ENCODE measurements at places on chromosomes 3 and 15.

- no peak for DNase-seq
These were observed 98.0 kb downstream of the DTWD1 start for GRCh38 chr15:49718846-49719245.

DNA sequence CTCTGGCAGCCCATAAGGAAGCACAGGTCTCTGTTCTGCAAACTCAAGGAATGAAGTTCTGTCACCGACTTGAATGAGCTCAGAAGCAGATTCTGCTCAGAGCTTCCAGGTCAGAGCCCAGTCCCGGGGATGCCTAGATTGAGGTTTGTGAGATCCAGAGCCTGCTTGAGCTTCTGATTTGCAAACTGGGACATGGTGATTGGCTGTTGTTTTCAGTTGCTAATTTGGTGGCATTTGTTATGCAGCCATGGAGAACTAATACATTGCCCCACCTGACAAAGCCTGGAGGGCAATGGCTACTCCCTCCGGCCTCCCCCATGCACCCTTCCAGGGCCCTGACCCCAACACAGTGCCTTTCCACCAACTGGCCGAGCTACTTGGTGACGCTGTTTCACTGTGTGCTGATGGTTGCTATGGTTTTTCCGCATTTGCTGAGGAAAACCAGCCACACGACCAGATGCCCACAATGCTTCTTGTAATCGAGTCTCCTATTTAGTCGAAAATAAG lies 379.5 kb upstream of the ATP10A start:
- DNase-seq, result no peak

GRCh38 chr3:18531662-18532061 lies 106.5 kb upstream of the SATB1 start:
- DNase-seq, result no peak

DNA sequence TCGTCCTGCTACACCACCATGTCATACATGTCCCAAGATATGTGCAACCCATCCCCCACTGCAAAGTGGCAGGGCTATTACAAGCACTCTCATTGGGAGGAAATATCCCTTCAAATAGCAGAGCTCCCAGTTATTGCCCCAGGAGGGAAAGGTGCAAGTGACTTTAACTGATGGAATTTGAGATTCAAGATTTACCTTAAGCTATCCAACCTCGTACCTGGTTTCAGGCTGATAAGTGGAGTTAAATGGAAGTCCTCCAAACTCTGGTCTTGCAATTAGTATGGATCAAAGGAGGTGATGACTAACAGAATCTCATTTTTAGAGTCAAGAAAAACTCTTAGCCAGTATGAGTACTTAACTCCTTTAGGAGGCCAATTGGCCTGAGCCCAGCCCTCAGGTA lies 2.1 kb downstream of the SLCO2A1 start:
- DNase-seq, result no peak

GRCh38 chr15:65088643-65089021 lies 12.1 kb downstream of the KBTBD13 start:
- no peak for DNase-seq

DNA sequence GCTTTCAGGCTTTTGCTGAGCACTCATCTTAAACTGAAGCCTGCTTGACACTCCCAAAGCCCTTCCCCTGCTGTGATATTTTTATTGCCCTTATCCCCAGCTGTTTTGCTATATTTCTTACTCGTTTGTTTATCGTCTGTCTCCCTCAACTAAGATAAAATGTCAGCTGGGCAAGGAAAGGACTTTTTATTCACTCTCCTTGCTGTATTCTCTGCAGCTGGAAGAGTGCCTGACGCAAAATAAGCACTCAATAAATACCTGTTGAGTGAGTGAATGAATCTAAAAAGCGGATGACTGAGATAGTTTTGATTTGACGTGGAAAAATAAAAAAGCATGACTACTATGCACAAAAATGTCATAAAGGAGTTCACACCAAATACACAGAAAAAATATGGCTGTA lies 84.8 kb upstream of the POMGNT2 start:
- no peak for DNase-seq

GRCh38 chr3:58528629-58529028 lies 8.4 kb downstream of the ACOX2 start:
- no peak for DNase-seq

GRCh38 chr3:31532587-31533168 lies at the start of gene STT3B:
Gene STT3B, plus strand, starts transcription at chr3:31532925. Its CDS starts 74 bp downstream, at chr3:31532999.
- no peak for DNase-seq

DNA sequence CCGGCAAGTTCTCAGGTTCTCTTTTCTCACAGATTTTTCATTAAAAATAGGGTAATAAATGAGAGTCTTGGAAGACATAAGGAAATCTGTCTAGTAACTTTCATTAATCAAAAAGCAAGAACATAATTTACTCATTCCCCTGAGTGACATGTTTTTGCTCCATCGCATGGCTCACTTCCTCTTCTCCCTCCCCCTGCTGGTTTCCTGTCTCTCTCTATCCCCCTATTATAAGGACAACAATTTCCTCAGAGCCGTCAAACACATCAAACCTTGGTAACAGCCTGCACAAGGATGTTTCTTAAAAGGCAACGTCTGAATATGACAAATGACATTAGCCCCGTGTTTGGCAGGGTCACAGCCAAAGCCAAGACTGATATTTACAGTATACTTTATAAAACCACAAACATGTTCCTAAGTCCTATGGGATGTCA lies 1149.6 kb downstream of the IGSF11 start:
- DNase-seq, result no peak

- no peak for DNase-seq
These were observed 14.1 kb downstream of the MDFIC2 start for GRCh38 chr3:70298385-70298784.

DNA sequence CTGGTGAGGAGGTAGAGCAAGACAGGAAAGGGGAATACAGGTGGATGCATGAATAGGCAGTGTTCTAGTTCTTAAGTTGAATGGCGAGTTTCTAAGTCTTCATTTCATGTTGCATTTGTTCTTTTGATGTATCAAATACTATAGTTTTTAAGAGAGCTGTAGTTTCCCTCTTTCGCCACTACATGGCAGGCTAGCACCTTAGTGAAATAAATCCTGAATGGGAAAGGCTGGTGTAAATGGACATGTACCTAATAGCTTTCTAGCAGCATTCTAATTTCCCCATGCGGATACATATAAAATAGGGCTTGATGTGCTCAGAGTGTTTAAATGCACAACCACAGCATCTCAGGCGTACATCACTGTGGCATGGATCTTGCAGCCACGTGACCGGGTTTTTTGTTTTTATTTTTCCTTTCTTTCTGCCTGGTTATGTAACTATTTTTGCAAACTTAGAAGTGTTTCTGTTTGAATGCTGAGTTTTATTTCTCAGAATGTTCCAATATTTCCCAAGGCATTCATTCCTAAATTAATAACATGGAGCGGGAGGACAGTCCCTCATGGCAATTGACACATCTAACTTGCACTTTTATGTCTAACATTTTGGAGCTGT lies 23.5 kb upstream of the CLN6 start:
- DNase-seq, result peak; percentile 56

DNA sequence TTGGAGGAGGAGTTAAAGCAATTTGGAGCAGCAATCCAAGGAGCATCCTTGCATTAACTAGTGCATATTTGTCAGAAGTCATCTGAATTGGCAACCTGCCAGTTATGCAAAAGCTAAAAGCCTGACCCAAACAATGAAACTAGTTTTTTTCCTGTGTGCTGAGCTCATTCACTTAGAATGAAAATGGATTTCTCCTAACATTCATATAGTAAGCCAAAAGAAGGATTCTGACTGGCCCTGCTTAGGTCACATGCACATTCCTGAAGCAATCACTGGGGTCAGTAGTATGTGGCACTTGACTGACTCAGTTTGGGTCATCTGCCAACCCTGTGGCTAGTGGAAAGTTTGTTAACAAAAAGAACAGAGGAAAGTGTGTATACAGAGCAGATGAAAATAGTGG lies 30.5 kb downstream of the OXSM start:
- DNase-seq, result no peak

- no peak for DNase-seq
These were observed 239.2 kb downstream of the GABRG3 start for GRCh38 chr15:27210176-27210575.

DNA sequence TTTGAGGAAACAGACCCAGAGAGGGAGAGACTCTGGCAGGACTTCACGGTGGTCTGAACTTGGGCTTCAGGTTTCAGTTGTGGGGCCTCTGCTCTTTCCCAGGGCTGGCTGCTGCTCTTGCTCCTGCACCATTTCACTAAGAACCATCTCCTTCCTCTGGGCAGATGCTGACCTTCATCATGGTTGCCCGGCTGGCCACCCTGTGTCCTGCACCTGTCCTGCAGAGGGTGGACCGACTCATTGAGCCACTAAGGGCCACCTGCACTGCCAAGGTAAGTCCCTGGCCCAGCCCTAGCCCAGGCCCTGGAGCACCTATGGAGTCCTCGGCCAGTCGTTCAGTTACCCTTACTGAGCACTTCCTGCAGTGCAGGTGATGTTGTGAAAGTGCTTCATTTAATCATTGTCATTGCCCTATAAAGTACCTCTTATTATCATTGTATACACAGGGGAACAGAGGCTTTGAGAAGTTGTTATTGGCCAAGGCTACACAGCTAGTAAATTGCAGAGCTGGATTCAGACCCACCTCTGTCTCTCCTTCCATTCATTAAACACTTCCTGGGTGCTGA lies 10.0 kb downstream of the RPL32 start:
- no peak for DNase-seq

DNA sequence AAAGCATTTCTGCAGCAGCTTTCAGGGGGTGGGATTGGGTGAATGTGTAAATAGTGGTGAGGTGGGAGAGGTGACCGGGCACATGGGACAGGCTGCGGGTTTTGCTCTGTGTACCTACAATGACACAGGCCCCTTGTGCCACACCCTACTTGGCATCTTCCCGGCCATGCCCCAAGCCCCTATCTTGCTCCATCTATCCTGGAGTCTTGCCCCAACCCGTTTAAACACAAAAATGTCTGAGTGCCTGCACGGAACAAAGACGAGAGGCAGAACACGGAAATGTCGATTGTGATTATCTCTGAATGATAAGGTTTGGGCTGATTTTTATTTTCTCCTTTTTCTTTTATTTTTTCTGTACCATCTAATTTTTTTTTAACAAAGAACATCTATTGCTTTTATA lies 46.0 kb upstream of the SLC6A1 start:
- DNase-seq, result no peak

DNA sequence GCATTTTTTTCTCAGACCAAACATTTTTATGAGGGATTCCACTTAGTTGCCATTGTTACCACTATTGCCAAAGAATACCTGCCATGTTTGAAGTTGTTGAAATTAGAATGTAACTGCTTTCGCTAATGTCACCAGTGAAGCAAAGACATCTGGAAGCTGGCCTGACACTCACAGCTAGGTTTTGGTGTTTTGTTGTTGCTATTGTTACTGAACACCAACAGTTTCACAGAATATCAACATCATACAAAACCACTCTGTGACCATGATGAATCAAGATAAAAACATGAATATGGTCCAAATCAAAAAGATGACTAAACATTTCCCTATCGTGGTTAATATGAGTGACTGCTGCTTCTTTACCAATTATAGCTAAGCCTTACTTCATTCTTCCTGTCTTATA lies 6.9 kb upstream of the CFAP20DC start:
- DNase-seq, result no peak

- no peak for DNase-seq
These were observed 140.5 kb downstream of the TLE3 start for GRCh38 chr15:69957175-69957574.

DNA sequence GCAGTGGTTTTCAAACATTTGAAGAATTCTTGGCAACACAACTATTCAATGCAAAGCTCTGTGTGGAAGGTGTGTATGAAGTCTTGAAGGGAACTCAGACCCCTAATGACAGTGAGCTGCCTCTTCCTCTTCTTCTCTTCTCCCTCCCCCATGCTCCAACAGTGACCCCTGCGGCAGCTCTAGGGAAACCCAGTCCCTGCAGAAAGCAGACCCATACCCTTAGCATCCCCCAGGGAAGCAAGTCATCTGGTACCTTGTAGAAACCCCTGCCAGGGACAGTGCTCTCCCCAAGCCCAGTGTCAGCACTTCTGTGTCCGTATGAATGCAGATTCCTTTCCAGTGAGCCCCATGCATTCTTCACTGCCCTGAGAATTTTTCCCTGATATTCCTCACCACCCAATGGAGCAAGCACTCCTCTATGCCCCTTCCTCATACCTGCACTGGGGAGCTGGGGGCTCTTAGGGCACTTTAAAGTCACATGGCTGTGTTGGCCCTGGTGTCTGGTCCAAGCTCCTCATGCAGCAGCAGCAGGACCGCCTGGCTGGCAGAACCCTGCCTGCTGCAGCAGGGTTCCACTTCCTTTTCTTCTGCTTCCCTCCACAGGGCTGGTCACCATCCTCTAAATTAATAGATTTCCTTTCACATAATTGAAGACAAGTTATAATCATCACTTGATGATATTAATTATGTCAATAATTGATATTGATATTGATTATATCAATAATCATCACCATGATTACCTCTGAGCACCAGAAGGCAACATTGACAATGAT lies 442.5 kb downstream of the EPHB1 start:
- DNase-seq, result no peak

DNA sequence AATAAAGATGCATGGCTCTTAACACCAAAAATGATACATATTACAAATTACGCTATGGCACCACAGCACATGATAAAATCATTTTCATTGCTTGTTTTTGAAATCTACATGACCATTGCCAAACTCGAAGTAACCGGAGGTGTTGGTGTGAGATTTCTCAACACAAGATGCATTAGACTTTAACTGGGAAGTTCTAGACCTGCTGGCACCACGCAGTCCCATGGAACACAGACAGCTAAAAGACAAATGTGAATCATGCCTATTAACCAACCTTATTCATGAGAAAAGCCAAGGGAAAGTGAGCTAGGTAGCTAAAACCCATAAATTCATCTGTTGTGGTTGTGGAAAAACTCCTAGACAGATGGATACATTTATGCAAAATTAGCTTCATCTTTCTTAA lies 595.4 kb downstream of the FOXP1 start:
- DNase-seq, result no peak
